ENCODE measurements at places on chromosomes 6 and 20.

DNA sequence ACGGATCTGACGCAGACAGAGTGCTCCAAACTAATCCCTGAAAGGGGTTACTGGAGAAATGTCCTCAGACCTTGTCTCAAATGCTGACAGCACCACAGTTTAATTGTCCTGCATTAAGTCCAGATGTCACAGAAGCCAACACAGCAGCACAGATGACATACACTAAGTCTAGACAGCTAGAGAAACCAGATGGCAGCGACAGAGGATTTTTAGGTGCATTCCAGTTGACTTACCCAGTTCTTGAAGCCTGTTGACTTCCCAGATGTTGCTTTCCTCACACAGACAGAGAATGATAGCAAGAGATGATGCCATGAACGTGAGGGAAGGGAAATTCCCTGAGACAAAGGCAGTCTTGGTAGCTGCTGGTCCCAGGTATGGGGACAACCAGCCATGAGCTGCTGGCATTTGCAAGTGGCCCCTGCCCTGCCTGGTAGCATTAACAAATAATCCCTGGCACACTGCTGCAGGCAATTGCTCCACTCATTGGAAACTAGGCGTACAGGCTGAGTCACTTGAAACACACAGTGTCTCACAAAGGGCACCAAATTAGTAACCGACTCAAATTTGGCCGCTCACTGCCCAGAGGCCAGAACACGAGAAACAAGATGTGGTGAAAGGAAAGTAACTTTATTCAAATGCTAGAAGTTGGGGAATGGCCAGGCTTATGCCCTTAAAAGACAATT, 52.2 kb downstream of the ADGB start:
- H3K36me3 ChIP-seq: no peaks in the 10 kb centered on the region
- DNase-seq: no peak
- no peak overlapping the region for H3K27ac ChIP-seq
- H3K27me3 ChIP-seq: no peaks in the 10 kb centered on the region
- no peak overlapping the region for H3K4me3 ChIP-seq

- DNase-seq: no peak
- no peak overlapping the region for H3K4me3 ChIP-seq
- no peaks in the 10 kb centered on the region for H3K36me3 ChIP-seq
- H3K4me1 ChIP-seq: peaks cover 12% of the 10 kb centered on the region
These were observed 210.4 kb upstream of the RNF24 start for GRCh38 chr20:4225745-4226144.

GRCh38 chr20:4158466-4159050, 143.2 kb upstream of the RNF24 start:
- no peaks in the 10 kb centered on the region for H3K36me3 ChIP-seq
- DNase-seq: no peak
- H3K4me1 ChIP-seq: peaks cover 18% of the 10 kb centered on the region
- H3K27ac ChIP-seq: peak overlapping the region; percentile 78
- no peaks in the 10 kb centered on the region for H3K27me3 ChIP-seq

- no peak for DNase-seq
- H3K27me3 ChIP-seq: no peaks in the 10 kb centered on the region
- H3K4me3 ChIP-seq: no peak overlapping the region
- peaks cover 2% of the 10 kb centered on the region for H3K4me1 ChIP-seq
- no peak overlapping the region for H3K27ac ChIP-seq
These were observed 86.5 kb downstream of the CRYBG1 start for GRCh38 chr6:106446983-106447382.

- no peak overlapping the region for H3K4me3 ChIP-seq
- H3K4me1 ChIP-seq: peaks cover 8% of the 10 kb centered on the region
- DNase-seq: no peak
- no peaks in the 10 kb centered on the region for H3K36me3 ChIP-seq
These were observed 29.4 kb downstream of the SDCBP2 start for GRCh38 chr20:1299522-1299921.

- no peak for DNase-seq
- H3K27ac ChIP-seq: no peak overlapping the region
- H3K4me1 ChIP-seq: no peaks in the 10 kb centered on the region
- no peaks in the 10 kb centered on the region for H3K27me3 ChIP-seq
- H3K4me3 ChIP-seq: no peak overlapping the region
These were observed 63.8 kb downstream of the MBOAT1 start for GRCh38 chr6:20148433-20148832.

DNA sequence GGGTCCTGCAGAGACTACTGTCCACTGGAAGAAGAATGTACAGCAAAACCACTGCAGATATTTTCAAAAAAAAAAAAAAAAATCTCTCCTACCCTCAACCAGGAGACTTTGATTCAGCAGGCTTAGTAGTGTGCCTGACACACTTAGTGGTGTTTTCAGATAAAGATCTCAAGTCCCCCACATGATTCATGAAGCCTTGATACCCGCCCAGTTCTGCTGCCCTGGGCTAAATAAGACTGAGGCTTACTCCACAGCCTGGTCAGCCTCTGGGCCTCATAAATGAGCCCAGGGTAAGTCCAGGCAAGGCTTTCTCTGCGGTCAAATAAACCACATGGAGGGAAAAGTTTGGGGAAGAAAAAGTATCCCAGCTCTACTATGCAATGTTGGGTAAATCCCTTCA, 222.1 kb upstream of the ARID1B start:
- H3K4me1 ChIP-seq: no peaks in the 10 kb centered on the region
- no peak for DNase-seq
- H3K27me3 ChIP-seq: no peaks in the 10 kb centered on the region
- no peak overlapping the region for H3K4me3 ChIP-seq

- H3K36me3 ChIP-seq: peaks cover 37% of the 10 kb centered on the region
- H3K27ac ChIP-seq: no peak overlapping the region
- H3K4me1 ChIP-seq: peaks cover 11% of the 10 kb centered on the region
- H3K4me3 ChIP-seq: no peak overlapping the region
These were observed 28.4 kb upstream of the ANKRD60 start for GRCh38 chr20:58256842-58257241.

GRCh38 chr6:136971609-136972008, 49.5 kb downstream of the SLC35D3 start:
- H3K27me3 ChIP-seq: no peaks in the 10 kb centered on the region
- H3K36me3 ChIP-seq: no peaks in the 10 kb centered on the region
- H3K27ac ChIP-seq: no peak overlapping the region
- DNase-seq: no peak
- no peak overlapping the region for H3K4me3 ChIP-seq
- peaks cover 5% of the 10 kb centered on the region for H3K4me1 ChIP-seq

GRCh38 chr20:54589402-54590030, 114.1 kb downstream of the DOK5 start:
- H3K27ac ChIP-seq: no peak overlapping the region
- no peaks in the 10 kb centered on the region for H3K36me3 ChIP-seq
- H3K27me3 ChIP-seq: peaks cover 8% of the 10 kb centered on the region
- no peak overlapping the region for H3K4me3 ChIP-seq

GRCh38 chr6:17935188-17936149, 52.0 kb downstream of the KIF13A start:
- peaks cover 30% of the 10 kb centered on the region for H3K4me1 ChIP-seq
- no peaks in the 10 kb centered on the region for H3K27me3 ChIP-seq
- DNase-seq: no peak
- H3K4me3 ChIP-seq: no peak overlapping the region

GRCh38 chr6:30829033-30829432, 55.3 kb upstream of the DDR1 start:
- peak overlapping the region; percentile 66 for H3K27ac ChIP-seq
- no peak overlapping the region for H3K4me3 ChIP-seq
- H3K36me3 ChIP-seq: no peaks in the 10 kb centered on the region
- DNase-seq: no peak
- H3K27me3 ChIP-seq: no peaks in the 10 kb centered on the region

DNA sequence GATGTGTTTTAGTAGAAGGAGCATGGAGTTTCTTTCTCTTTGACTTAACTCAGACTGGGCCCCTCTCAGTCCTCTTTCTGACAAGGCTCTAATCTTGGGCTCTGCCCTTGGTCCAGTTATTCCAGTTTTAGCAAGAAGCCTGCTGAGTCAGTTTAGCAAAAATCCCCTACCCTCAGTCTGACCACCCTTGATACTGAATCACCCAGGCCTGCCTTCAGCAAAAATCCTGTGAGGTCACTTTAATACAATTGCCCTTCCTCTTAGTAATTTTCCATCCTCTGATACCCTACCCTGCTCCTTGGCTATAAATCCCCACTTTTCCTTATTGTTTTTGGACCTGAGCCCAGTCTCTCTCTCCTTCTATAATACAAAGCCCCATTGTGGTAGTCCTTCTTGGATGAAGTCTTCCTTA, 326.7 kb upstream of the NOX3 start:
- H3K27me3 ChIP-seq: no peaks in the 10 kb centered on the region
- peaks cover 24% of the 10 kb centered on the region for H3K4me1 ChIP-seq
- H3K4me3 ChIP-seq: no peak overlapping the region
- DNase-seq: peak; percentile 58

DNA sequence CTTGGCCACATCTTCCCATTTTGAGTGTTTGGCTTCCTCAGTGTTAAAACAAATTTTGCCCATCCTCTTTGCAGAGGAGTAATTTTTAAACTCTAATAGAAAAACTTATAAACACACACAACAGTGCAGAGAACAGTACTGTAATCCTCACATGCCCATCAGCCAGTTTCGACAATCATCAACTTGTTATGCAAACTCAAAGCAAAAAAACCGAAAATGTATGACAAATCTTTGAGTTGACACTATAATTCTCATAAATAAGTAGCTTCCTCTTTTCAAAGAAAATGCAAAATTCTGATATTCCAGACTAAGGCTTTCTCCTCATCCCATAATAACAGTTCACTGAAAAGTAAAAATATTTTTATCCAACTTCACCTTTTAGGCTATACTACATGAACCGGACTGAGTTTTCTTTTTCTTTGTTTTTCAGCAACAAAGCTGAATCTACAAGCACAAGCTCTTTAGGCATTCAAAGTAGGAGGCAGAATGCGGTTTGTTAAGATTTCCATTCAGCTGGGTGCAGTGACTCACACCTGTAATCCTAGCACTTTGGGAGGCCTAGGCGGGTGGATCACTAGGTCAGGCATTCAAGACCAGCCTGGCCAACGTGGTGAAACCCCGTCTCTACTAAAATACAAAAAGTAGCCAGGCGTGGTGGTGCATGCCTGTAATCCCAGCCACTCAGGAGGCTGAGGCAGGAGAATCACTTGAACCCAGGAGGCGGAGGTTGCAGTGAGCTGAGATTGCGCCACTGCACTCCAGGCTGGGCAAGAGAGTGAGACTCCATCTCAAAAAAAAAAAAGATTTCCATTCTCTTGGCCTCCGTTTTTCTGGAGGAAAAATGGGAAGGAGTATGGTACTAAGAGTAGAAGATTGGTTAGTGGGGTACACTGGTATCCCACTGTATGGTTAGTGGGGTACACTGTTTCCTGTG, 74.8 kb downstream of the GCNT2 start:
- H3K27me3 ChIP-seq: no peaks in the 10 kb centered on the region
- no peak overlapping the region for H3K4me3 ChIP-seq
- no peaks in the 10 kb centered on the region for H3K36me3 ChIP-seq
- DNase-seq: no peak
- H3K27ac ChIP-seq: no peak overlapping the region

DNA sequence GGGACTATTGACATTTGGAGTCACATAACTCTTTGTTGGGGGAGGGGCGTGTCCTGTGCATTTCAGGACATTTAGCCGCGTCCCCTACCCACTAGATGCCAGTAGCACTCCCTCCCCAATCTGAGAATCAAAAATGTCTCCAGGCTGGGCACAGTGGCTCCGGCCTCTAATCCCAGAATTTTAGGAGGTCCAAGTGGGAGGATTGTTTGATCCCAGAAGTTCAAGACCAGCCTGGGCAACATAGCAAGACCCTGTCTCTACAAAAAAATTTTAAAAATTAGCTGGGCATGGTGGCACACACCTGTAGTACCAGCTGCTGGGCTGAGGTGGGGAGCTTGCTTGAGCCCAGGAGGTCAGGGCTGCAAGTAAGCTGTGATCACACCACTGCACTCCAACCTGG, 2.1 kb upstream of the PREX1 start:
- H3K36me3 ChIP-seq: no peaks in the 10 kb centered on the region
- peaks cover 12% of the 10 kb centered on the region for H3K27me3 ChIP-seq
- no peak for DNase-seq
- H3K4me3 ChIP-seq: no peak overlapping the region
- H3K4me1 ChIP-seq: peaks cover 7% of the 10 kb centered on the region

DNA sequence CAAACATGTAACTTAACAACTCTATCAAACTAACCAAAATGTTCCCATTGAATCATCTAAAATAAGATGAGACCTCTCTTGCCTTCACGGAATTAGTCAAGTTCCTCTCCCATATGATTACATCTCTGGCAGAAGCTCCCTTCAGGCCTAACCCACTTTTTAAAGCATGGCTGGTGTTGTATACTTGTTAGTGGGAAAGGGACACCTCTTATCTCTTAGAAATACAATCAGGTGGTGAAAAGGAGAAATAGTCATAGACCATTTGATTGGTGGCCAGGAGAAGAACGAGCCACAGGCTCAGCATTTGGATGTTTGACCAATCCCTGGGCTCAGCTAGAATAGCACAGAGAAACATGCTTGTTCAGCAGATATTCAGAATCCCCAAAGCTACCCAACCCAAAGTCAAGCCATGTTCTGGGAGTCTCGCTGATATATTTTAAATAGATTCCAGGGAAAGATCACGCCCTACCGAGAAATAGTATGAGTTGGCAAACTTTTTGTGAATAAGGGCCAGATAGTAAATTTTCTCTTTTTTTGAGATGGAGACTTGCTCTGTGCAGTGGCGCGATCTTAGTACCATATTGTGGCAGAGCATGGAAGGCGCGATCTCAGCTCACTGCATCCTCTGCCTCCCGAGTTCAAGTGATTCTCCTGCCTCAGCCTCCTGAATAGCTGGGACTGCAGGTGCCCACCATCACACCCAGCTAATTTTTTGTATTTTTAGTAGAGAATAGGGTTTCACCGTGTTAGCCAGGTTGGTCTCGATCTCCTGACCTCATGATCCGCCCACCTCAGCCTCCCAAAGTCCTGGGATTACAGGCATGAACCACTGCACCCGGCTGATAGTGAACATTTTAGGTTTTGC, 126.3 kb upstream of the MYLIP start:
- H3K4me1 ChIP-seq: no peaks in the 10 kb centered on the region
- peaks cover 6% of the 10 kb centered on the region for H3K27me3 ChIP-seq
- DNase-seq: no peak
- H3K4me3 ChIP-seq: no peak overlapping the region
- no peaks in the 10 kb centered on the region for H3K36me3 ChIP-seq

DNA sequence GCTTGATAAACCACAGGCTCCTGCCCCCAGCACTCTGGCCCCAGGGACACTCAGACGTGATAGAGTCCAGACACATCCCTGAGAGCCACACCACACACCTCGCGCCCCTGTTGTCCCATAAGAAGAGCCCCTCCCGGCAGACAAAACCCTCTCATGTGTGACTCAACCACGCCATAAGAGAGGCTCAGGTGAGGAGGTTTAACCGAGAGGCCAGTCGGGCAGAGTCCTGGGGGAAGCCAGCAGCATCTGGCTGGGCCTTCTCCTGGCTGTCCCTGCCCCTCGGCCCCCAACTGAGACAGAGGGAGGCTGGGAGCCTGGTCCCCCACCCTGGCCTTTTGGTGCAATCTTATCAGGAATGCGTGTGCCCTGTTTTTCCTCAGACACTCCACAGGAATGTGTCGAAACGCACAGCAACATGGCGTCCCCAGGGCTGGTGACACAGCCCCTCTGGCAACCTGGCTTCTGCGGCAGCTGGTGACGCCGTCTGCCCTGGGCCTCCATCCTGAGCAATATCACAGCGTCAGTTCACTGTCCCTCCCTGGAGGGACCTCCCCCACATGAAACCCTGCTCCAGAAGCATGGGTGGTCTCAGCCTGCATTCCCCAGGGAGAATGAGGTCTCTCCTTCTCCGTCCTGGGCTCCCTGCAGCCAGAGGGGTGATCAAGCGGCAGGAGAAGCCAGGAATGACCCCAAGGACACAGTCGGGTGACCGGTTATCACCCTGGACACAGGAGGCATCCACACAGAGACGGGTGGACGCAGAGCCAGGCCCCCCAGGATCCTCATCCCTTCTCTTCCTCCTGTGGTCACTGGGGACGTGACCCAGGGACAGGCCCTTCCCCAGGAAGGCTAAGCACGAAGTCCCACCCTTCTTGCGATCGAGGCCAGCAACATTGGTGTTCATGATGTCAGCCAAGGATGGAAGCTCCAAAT, 156.6 kb upstream of the AFDN start:
- no peak for DNase-seq
- H3K36me3 ChIP-seq: no peaks in the 10 kb centered on the region
- no peaks in the 10 kb centered on the region for H3K27me3 ChIP-seq
- no peak overlapping the region for H3K27ac ChIP-seq

Measured in RWPE2 (cell line).